NCI-H1436 treated with DMSO at 0.1 percent for 48 hours (cell line): ENCODE measurements at places on chromosomes 16 and 17.

GRCh38 chr17:6011206-6011605 is 59.0 kb upstream of the WSCD1 start:
- no peak for DNase-seq

- DNase-seq = no peak
Measured at GRCh38 chr17:82806645-82807044, 33.2 kb downstream of the ZNF750 start.

- no peak for DNase-seq
Measured at GRCh38 chr17:61794792-61795191, 68.5 kb downstream of the BRIP1 start.

DNA sequence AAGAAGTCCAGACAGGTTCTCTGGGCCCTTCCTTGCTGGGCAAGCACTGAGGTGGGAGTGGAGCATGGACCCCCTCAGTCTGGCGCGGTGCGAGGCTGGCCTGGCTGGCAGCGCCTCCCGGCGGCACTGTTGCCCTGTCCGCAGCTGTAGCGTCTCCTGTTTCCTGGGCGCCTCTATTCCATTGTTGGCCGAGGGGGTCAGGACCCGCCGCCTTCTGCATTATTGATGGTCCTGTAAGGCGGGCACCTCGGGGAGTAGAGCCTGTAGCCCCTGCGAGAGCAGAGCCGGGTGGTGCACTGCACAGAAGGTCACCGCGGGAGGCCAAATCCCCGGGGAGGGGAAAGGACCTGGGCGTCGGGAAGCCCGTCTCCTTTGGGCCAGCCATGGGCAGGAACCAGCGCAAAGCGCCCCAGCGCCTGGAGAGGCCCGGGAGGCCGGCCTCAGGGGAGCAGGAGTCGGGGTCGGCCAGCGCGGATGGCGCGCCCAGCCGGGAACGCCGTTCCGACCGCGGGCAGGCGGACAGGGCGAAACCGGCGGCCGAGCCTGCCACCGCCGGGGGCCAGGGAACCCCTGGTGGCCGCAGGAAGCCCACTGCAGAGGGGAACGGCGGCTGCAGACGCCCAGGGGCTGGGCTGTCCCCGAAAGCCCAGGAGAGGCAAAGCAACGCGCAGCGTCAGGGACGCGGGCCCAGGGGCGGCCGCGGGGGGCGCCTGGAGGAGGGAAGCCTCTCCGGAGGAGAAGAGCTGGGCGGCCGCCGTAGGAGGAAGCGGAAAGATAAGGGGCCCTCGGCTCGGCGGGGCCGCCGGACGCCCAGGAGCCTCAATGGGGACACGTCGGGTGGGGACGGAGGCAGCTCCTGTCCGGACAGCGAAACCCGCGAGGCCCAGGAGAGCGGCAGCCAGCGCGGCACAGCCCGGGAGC is at the start of gene MYO15B:
MYO15B (plus strand) TSS at position 126 of the 921 bp plus-strand sequence; CDS start at position 384, 258 bp downstream.
- no peak for DNase-seq

- DNase-seq = no peak
Measured at GRCh38 chr17:76130473-76130872, 10.6 kb downstream of the FOXJ1 start.

- no peak for DNase-seq
Measured at GRCh38 chr16:24609417-24609739, 70.0 kb downstream of the RBBP6 start.

DNA sequence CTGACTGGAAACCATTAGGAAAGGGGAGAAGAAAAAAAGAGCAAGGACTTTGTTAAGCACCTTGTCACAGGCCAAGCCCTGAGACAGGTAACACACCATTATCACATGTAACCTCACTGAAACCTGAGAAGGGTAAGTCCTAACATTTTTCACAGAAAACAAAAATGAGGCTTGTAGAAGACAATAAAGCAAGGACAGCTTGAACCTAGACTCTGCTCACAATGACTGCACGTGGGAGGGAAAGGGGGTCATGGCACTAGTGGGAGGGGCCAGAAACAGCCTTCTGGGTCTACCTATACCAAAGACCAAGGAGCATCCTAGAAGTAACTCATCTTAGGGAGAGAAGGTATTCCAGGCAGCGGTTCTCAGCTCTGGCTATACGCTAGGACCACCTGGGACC is 7.5 kb downstream of the TK2 start:
- DNase-seq = no peak

DNA sequence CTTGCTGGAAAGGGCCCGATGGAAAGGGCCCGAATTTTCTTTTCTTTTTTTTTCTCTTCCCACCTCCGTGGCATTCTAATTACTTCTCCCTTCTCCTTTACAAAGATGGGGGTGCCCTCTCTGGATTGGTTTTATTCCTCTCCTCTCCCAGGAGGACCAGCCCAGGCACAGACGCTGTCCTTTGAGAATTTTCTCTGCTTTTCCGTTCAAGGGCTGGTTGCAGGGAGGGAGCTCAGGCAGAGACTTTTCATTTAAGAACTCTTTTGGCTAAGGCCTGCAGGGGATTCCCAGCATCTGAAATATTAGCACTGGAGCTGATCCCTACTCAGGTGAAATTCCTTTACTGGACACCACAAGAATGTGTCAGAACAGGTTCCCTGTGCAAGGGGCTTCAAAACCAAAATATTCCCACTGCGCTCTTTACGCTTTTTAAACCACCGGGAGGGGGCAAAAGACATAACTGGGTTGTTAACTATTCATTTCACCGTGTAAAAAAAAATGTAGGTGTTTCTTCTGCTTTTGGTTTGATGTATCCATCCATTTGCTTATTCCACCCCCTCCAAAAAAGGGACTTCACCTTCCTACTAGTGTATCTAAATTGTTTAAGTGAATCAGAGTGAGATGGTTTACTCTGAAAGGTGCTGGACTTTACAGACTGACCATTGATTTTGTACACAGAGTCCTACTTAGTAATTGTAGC is 1.4 kb downstream of the NFAT5 start:
- DNase-seq = no peak

DNA sequence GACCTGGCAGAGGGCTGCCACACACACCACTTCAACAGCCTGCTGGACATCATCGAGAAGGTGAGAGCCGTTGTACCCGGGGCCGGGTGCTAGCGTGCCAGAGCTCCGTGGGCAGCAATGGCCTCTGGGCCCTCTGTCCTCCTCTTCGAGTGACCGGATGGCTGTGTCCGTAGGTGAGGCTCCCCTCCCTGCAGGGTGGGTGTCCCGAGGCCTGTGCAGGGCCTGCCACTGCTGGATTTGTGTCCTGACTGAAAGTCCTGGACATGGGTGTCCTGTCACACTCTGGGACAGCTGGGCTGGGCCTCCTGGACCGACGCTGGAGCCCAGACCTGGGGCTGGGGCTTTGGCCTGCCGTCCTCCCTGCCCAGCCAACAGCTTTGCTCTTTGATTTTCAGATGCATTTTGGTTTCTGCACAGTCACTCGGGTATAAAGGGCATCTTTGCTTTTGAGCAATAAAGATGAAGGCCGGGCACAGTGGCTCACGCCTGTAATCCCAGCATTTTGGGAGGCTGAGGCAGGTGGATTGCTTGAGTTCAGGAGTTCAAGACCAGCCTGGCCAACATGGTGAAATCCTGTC is 16.7 kb downstream of the TSC2 start:
- no peak for DNase-seq

- no peak for DNase-seq
Measured at GRCh38 chr17:14107889-14108288, 38.6 kb downstream of the COX10 start.

GRCh38 chr16:9118170-9118569 is 26.7 kb downstream of the HAPSTR1 start:
- DNase-seq = no peak

DNA sequence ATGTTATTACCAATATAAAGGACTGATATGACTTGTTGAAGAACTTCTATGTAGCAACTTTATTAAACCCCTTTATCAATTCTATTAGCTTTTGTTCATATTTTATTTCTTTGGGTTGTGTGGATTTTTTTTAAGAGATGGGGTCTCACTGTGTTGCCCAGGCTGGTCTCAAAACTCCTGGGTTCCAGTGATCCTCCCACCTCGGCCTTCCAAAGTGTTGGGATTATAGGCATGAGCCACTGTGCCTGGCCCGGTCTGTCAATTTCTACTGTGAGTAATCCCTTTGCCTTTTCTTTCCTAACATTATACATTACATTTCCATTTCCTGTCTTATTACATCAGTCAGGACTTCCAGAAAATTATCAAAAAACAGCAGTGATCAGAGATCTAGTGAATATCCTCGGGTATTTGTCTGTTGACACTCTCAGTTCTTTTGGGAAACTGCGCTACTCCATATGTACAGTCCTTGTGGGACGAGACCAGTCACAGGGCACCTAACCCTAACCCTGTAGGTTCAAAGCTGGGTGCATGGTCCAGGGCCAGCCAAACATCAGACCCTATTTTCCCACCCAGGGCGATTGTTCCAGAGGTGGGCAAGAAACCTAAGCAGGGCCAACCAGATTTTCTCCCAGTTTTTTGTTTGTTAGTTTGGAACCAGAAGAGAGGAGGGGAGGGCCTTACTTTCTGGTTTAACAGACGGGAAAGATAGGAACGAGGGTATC is 1.7 kb upstream of the SLC47A1 start:
- DNase-seq = no peak

GRCh38 chr17:39664581-39665561 is at the start of gene TCAP:
Gene TCAP, plus strand, starts transcription at chr17:39665349. Its CDS starts 11 bp downstream, at chr17:39665360.
- no peak for DNase-seq

- no peak for DNase-seq
Measured at GRCh38 chr16:4693956-4694641, 737 bp downstream of the NUDT16L1 start.

DNA sequence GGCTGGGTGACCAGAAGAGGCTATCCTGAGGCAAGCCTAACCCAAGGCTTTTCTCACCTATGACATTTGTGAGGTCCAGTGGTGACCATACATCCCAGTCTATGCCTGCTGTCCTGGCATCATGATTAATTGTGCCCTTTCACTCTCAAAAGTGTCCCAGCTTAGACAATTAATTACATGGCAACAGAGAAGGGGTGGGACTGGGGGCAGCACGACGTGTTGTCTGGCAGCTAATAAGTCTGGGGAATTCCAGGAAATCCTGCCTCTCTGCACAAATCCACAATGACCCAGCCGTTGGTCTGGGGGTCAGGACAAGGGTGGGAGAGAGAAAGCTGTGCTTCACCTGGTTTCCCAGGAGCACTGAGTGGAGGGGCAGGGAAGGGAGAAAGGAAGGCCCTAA is 14.0 kb upstream of the MTMR4 start:
- DNase-seq = no peak

- no peak for DNase-seq
Measured at GRCh38 chr16:9286930-9287329, 195.5 kb downstream of the HAPSTR1 start.

- DNase-seq = no peak
Measured at GRCh38 chr17:3977387-3977786, 13.2 kb upstream of the ATP2A3 start.

- no peak for DNase-seq
Measured at GRCh38 chr16:70476272-70477020, 22.1 kb downstream of the FCSK start.

DNA sequence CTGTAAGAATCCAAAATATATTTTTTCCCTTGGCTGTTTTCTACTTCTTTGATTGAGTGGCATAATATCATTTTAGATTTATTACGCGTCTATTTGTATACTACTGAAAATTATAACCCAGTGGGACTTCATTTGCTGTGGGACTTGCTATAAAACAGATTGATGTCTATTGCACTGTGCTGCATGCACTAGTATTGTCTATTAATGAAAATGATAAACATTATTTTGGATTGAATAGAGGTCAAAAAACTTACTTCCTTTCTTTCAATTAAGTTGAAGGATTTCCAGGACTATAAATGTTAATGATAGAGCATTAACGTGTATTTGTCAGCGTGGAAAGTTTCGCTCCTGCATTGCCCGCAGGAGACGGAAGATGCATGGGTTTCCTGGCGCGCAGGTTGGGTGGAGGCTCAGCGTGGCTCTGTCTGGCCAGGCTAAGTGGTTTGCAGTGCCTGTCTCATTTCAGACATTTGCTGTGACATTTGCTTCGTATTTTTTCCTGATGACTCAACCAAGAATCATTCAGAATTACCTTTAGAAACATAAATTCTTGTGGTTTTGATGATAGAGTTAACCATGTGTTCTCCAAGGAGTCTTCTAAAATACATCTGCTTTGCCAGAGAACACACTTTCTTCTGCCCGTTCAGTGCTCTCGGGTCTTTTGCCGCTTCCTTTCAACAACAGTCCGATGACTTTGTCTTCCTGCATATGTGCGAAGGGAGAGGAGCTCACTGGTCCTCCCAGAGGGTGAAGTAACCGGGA is 216.7 kb downstream of the RPTOR start:
- DNase-seq = no peak

DNA sequence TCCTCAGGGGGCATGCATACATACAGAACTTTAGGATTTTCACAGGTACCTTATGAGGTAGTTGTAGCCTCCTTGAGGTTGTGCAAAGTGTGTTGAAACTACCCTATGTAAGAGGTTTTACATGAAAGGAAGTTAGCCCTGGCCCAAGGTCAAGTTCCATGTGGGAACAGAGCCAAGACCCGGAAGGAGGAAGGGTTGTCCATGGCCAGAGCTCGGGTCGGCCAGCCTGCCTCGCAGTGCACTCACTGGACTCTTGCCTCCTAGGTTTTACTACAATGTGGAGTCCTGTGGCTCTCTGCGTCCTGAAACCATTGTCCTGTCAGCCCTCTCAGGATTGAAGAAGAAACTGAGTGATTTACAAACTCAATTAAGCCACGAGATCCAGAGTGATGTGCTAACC is 8.2 kb downstream of the POLR2C start:
- no peak for DNase-seq

GRCh38 chr16:69568676-69569075 is 2.9 kb downstream of the NFAT5 start:
- DNase-seq = no peak

DNA sequence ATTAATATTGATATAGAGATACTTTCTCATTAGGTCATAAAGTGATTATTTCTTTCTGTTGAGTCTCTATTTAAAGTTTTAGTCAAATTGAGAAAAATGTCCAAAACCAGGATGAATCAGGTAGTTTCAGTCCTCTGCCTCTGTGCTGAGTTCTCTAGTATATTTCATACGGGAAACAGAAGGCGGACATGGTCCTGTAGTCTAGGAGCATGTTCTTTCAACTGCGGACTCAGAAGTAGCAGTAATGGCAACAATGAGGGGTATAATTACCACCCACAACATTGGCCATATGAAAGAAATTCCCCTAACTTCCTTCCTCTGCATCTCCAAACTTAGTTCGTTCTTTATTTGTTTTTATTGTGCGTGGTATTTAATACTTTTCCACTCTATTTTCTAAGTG is 50.1 kb downstream of the TBX4 start:
- DNase-seq = no peak
